ENCODE measurements at places on chromosomes 6 and 20.

GRCh38 chr6:40477246-40478126, 109.7 kb downstream of the LRFN2 start:
- DNase-seq = peak; percentile 21
- H3K27me3 ChIP-seq = no peaks in the 10 kb centered on the region
- H3K4me3 ChIP-seq = no peak overlapping the region
- H3K36me3 ChIP-seq = no peaks in the 10 kb centered on the region

DNA sequence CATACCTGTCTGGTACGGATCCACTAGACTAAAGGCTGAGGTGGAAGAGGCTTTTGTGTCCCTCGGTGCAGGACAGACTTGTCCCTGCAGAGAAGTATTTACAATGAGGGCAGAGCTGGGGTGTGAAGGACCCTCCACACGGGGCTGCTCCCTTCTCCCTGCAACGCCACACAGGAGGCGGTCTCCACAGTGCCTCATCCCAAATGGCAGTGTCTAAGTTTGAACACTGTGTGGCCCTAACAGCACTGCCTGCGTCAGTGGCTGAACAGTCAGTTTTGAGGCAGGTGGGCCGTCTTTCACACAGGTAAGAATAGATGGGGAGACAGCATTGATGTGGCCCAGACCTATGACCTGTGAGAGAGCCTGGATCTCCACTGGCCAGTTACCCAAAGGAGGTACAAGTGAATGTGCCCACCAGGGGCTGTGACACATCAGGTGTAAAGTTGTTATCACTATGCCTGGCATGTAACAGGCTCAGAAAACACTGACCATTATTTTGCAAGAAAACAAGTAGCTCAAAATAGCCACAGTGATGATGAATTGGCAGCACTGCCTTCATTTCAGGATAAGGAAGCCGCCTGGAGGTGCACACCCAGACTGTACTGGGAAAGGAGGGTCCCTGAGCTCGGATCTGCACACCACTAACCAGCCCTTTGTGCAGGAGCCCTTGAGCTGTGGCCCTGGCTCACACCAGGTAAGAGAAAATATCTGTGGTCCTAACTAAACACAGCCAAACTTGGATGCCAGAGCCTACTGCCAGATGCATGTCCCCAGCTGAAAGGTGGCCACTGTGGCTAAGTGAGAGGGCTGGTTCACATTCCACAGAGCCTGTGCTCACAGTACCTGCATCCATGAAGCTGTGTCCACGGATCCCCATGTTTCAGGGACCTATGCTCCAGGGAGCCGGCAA, 246.7 kb downstream of the DLL1 start:
- H3K4me3 ChIP-seq = no peak overlapping the region
- H3K27ac ChIP-seq = no peak overlapping the region
- H3K27me3 ChIP-seq = peaks cover 2% of the 10 kb centered on the region
- no peaks in the 10 kb centered on the region for H3K36me3 ChIP-seq

- H3K27ac ChIP-seq = no peak overlapping the region
- peaks cover 15% of the 10 kb centered on the region for H3K4me1 ChIP-seq
- no peaks in the 10 kb centered on the region for H3K36me3 ChIP-seq
- no peak overlapping the region for H3K4me3 ChIP-seq
- peaks cover 4% of the 10 kb centered on the region for H3K27me3 ChIP-seq
These were observed 135.5 kb downstream of the LY86 start for GRCh38 chr6:6723921-6724538.

GRCh38 chr6:89173634-89174033, 27.8 kb downstream of the PM20D2 start:
- no peaks in the 10 kb centered on the region for H3K36me3 ChIP-seq
- no peak for DNase-seq
- no peaks in the 10 kb centered on the region for H3K4me1 ChIP-seq
- H3K27ac ChIP-seq = no peak overlapping the region
- H3K27me3 ChIP-seq = peaks cover 2% of the 10 kb centered on the region

DNA sequence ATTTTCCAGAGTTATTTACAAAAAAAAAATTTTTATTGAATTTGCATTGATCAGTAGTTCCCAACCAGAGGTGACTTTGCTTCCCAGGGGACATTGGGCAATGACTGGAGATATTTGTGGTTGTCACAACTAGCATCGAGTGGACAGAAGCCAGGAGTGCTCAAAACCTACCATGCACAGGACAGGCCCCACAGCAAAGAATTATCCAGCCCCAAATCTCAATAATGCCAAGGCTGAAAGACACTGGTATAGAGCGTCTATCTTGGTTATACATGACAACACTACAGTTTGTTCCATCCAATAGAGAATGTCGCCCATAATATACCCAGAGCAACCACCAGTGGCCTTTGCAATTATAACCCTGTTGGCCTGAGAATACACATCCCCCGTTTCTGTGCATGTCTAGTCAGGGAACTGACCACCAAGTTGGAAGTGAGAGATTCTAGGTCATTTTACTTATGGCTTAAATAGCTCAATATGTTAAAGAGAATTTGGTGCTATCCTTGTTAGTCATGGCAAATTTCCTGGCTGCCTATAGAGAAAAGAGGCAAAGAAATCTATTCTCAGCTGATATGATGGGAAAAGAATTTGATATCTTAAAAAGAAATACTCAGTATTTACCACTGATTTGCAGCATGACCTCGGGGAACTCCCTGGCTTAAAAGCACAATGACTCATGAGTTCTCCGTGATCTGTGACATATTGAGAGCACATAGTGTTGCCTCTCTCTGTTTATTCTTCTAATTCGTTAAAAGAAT, 76.0 kb upstream of the ADTRP start:
- no peaks in the 10 kb centered on the region for H3K36me3 ChIP-seq
- H3K27ac ChIP-seq = no peak overlapping the region
- no peak for DNase-seq
- H3K4me1 ChIP-seq = no peaks in the 10 kb centered on the region

DNA sequence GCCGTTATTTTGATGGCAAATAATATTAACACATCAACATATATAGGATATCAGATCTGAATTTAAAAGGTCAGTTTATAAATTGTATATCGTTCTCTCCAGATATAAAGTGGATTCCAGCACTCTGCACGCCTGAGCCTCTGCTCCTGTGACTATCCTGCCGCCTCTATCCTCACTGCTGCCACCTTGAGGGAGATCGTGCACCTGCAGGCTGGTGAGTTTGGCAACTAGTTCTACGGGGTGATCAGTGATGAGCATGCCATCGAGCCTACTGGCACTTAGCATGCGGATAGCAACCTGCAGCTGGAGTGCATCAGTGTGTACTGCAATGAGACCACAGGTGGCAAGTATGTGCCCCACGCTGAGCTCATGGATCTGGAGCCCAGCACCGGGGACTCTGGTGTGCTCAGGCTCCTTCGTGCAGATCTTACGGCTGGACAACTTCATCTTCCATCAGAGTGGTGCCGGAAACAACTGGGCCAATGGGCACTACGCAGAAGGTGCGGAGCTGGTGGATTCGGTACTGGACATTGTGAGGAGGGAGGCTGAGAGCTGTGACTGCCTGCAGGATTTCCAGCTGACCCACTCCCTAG, 84.9 kb downstream of the FBXO5 start:
- H3K4me3 ChIP-seq = no peak overlapping the region
- H3K36me3 ChIP-seq = no peaks in the 10 kb centered on the region

GRCh38 chr6:3159805-3160781, 2.7 kb upstream of the TUBB2A start:
- DNase-seq = peak; percentile 74
- no peaks in the 10 kb centered on the region for H3K36me3 ChIP-seq
- peak overlapping the region; percentile 40 for H3K27ac ChIP-seq
- H3K27me3 ChIP-seq = no peaks in the 10 kb centered on the region
- H3K4me3 ChIP-seq = peak overlapping the region; percentile 6

GRCh38 chr6:20229881-20230280, 17.6 kb upstream of the MBOAT1 start:
- H3K36me3 ChIP-seq = no peaks in the 10 kb centered on the region
- H3K27ac ChIP-seq = no peak overlapping the region
- no peaks in the 10 kb centered on the region for H3K4me1 ChIP-seq
- H3K27me3 ChIP-seq = no peaks in the 10 kb centered on the region
- H3K4me3 ChIP-seq = no peak overlapping the region
- DNase-seq = no peak

GRCh38 chr6:32087574-32088486, 21.3 kb downstream of the TNXB start:
- H3K27ac ChIP-seq = no peak overlapping the region
- peaks cover 12% of the 10 kb centered on the region for H3K4me1 ChIP-seq
- H3K4me3 ChIP-seq = no peak overlapping the region
- H3K36me3 ChIP-seq = no peaks in the 10 kb centered on the region

DNA sequence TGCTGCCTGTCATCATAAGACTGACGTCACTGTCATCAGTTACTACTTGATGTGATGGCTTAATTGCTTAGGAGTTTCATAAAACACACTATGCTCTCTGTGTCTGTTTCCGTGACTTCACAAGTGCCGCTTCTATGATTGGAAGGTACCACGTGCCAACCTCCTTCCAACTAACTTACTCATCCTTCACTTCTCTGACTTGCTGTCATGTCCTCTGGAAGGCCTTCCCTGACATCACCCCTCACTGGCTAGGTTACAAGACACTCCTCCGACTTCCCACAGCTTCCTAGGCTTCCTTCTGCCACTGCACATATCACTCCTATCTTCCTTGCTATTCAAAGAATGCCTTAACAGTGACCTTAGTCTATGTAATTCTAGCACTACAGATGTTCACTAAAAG, 20.4 kb downstream of the SERINC3 start:
- peaks cover 92% of the 10 kb centered on the region for H3K36me3 ChIP-seq
- H3K27me3 ChIP-seq = no peaks in the 10 kb centered on the region
- H3K4me3 ChIP-seq = no peak overlapping the region
- no peak for DNase-seq
- H3K4me1 ChIP-seq = no peaks in the 10 kb centered on the region
- no peak overlapping the region for H3K27ac ChIP-seq

- no peak overlapping the region for H3K27ac ChIP-seq
- H3K4me3 ChIP-seq = no peak overlapping the region
- H3K36me3 ChIP-seq = no peaks in the 10 kb centered on the region
- peaks cover 2% of the 10 kb centered on the region for H3K4me1 ChIP-seq
These were observed 136.1 kb upstream of the THEMIS start for GRCh38 chr6:128036808-128037570.

GRCh38 chr6:90219209-90219985, 77.2 kb downstream of the BACH2 start:
- no peak for DNase-seq
- H3K36me3 ChIP-seq = no peaks in the 10 kb centered on the region
- H3K27me3 ChIP-seq = no peaks in the 10 kb centered on the region
- H3K4me3 ChIP-seq = peak overlapping the region; percentile 4
- H3K27ac ChIP-seq = peak overlapping the region; percentile 89
- H3K4me1 ChIP-seq = peaks cover 43% of the 10 kb centered on the region

All from CD4-positive, alpha-beta T cell (primary cell).